Fibroblast of upper back skin (primary cell): ENCODE measurements at places on chromosomes 7 and 10.

GRCh38 chr10:66572700-66573099 is 353.1 kb upstream of the LRRTM3 start:
- DNase-seq, result no peak

DNA sequence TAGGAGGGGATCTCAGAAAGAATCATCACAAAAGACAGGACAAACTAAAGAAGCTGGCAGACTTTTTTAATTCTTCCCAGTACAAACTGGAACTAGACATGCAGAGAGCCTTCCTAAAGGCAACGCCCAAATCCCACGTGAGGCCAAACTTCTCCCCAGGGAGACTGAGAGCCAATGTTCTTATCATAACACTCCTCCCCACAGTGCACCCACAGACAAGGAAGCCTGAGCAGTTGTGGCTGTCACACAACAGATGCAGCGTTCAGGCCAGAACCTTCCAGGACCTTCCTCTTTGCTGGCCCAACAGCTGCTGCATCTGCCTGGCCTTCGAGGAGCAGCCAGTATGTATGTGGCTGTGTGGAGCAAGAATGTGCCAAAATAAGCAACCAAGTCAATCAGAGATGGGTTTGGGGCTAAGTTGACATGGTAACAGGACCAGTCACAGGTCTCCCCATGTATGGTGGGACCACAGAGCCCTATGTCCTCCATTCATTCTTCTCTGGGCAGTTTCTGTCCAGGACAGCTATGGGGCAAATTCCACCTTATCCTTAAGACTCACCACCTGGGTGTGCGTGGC is 34.9 kb downstream of the SRPK2 start:
- DNase-seq, result peak; percentile 20

- no peak for DNase-seq
These were observed 9.2 kb downstream of the CDHR3 start for GRCh38 chr7:105972276-105972675.

DNA sequence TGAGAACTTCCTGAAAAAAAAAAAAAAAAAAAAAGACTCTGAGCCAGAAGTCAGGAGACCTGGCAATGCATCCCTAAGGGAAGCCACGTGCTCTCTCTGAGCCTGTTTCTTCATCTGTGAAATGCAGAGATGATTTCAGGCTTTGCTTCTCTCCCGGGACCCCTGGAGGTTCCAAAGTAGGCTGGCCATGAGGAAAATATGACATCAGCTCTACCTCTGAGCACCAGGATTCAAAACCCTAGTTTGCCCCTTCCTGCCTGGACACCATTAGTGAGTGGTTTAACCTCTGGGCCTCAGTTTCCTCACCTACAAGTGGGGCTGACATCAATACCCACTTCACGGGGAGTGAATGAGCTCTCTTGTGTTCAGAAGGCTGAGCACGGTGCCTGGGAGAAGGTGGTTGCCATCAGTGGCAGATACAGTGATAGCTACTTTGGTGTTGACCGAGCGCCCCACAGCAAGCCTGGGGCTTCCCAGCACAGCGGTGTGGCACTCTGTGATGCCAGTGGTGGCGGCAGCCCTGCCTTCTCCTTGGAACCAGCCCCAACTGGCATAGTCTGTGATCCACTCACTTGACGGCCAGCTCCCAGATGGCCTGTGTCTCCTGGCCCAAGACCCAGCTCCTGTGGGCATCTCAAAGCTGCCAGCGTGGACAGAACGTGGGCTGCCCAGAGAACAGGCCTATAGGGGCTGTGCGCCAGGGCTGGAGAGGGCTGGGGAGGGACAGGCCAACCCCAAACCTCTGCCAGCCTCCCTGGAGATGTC is 153.1 kb upstream of the UNC5B start:
- DNase-seq, result no peak

DNA sequence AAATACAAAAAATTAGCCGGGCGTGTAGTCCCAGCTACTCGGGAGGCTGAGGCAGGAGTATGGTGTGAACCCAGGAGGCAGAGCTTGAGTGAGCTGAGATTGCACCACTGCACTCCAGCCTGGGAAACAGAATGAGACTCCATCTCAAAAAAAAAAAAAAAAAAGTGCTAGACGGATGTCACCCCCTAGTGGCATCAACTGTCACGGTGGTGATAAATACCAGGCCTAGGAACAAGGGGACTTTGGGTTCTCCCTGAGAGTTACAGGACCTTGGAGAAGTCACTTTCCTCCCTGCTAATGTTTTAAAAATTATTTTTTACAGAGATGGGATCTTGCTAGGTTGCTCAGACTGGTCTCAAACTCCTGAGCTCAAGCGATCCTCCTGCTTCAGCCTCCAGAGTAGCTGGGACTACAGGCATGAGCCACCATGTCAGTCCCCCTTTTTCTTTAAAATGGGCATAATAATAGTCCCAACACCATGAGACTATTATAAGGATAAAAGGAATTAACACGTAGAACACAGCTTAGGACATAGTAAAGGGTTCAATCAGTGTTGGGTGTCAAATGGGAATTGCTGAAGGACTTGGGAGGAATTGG is 2.6 kb upstream of the TMEM130 start:
- peak; percentile 22 for DNase-seq

- DNase-seq, result peak; percentile 84
These were observed 44.8 kb upstream of the GRID1 start for GRCh38 chr10:86411281-86411841.

GRCh38 chr7:31017721-31018120 is 34.4 kb upstream of the ADCYAP1R1 start:
- DNase-seq, result no peak
